Lung (tissue), 17 donors: ENCODE measurements at places on chromosomes 16 and 17.

DNA sequence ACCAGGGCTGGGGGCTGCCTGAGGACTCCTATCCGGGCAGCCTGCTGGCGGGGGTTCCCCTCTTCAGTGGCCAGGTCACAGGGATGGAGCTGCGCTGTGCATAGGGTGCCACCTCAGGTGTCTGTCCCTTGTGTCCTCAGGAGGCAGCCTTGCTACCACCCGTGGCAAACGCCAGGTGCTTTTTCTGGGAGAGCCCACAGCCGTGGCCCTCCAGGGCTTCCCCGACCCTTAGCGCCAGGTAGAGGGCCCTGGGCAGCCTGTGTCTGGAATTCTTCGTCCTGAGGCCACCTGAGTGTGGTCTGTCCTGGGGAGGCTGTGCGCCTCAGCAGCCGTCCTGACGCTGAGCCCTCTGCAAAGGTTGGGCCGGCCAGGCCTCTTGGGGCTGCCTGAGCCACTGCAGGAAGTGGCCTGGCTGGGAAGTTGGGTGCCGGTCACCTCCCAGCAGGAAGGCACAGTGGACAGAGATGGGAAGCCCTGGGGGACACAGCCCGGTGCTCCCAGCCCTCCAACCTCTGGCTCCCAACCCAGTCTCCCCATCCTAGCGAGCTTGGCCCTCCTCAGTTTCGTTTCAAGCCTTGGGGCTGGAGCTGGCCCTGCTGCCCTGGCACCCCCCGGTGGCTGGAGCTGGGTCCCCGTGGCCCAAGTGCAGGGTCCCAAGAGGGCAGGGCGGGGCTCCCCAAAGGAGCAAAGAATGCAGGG, 7.6 kb upstream of the BAIAP3 start:
- no peak for DNase-seq

DNA sequence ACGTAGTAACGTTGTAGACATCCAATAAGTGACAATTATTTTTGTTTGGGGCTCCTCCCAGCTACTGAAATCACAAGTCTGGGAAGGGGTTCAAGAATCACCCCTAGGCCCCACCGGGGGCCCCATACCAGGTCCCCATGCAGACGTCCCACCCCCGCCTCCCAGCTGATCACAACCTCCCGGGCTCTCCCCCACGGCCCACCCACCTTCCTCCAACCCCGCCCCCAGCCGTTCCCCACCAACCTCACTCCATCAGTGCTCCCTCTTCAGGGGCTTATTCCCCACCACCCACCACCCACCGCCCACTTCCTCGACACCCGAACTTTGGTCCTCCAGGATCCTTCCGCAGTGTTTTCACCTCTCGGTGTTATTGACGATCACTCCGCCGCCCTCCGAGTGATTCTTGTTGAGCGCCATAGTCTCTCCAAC, 240 bp downstream of the WBP2 start:
- no peak for DNase-seq

- no peak for DNase-seq
Measured at GRCh38 chr16:86994215-86994614, 323.0 kb downstream of the C16orf95 start.

DNA sequence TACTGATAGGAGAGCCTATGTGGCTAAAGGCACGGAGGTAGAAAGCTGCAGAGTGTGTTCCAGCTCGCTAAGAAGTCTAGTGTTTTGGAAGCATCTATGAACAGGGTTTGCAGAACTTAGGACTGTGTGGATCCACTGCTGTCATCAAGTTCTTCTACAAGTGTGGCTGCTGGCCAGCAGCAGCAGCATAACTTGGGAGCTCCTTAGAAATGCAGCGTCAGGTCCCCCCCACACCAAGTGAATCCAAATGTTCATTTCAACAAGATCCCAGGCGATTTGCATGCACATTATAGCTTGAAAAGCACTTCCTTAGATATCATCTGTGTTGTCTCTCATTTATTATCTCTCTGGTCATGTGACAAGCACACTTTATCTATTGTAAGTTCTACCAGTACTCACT, 131.9 kb upstream of the SHISA6 start:
- DNase-seq: no peak

- DNase-seq: no peak
Measured at GRCh38 chr16:27441276-27441675, 39.3 kb downstream of the IL21R start.

DNA sequence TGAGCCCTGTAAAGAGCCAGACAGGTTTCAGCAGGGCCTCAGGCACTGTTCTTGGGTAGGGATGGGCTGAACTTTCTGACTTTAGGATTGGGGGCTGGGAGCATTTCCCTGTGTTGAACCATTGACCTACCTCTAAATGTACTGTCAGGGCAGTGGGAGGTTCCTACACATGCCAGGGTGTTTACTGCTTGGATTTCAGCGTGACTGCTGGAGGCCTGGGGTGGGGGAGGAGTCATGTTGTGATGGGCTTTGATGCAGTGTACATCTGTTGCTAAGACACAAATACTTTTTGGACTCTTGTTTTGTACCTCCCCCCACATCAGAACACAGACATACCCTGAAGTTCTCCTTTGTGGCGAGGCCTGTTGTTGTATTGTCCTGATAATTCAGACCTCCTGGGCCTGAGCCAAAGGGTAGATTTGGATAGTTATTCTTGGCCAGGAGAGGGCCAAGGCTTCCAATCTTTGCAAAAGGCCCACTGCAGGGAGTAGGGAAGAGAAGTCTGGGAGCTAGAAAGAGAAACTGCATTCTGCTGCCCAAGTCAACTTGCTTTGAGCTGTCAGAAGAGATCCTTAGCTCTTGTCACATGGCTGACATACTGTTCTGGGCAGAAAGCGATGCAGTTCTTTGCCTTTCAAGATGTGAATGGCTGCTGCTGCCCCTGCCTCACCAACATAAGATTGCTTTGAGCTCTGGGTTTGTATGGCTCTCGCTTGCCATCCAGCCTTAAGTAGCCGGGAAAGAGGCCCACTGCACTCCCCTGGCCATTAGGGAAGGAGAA, 3.7 kb downstream of the NFE2L1 start:
- peak; percentile 92 for DNase-seq

GRCh38 chr16:57985204-57986181, 14.6 kb upstream of the CNGB1 start:
- peak; percentile 20 for DNase-seq

DNA sequence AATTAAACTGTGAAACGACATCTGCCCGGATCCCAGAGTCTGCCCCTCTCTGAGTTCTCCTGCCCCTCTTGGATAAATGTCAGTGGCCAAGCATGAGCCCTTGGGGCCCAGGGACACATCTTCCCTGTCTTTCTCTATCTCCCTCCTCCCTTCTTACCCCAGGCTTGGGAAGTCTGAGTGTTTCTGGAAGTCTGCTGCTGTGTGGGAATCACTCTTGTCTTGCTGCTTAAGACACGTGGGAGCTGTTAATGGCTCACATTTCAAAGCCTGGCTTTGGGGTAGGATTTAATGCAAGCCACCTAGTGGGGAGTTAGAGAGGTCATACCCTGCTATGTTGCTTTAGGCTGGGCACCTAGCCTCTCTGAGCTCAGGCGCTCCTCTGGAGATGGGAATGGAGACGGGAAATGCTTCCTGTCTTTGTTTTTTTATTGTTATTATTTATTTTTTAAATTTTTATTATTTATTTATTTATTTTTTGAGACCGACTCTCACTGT, 218.5 kb upstream of the CIBAR2 start:
- DNase-seq: peak; percentile 59

DNA sequence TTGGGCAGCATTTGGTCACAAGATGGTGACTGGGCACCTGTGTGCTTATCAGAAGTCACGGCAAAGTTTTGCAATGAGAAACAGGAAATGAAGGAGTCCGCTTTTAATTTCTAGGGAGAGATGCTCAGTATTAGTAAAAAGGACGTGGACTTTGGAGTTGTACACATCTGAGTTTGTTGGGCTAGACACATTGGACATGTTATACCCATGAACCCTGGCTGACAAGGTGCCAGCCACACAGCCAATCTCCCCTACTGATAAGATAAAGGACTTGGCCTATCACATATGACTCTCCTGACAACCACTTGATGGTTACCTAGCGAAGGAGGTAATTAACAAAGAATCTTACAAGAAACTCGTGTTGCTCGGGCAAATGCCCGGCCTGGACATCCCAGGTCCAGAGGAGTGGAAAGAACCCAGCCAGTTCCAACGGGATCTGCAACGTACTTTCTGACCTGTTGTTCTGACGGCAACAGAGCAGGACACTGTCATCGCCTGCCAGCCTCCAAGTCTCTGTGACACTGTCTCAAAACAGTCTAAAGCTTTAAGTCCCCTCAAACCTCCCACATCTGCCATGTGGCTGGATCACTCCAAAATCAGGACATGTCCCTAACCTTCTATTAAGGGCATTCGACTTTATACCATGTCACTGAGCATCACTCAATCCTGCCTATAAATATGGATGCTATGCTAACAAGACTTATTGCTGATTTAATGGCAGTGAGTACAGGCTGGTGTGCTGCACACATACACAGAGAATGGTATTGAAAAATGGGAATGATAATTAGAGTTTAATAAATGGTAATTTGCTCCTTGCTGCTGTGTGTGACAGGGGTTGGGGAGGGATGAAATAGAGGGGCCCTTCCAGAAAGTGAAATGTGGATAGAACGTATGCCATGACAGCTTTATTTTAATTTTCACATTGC, 47.6 kb upstream of the LYRM9 start:
- DNase-seq: no peak

GRCh38 chr17:43020789-43021740, 1.1 kb downstream of the VAT1 start:
- peak; percentile 48 for DNase-seq

DNA sequence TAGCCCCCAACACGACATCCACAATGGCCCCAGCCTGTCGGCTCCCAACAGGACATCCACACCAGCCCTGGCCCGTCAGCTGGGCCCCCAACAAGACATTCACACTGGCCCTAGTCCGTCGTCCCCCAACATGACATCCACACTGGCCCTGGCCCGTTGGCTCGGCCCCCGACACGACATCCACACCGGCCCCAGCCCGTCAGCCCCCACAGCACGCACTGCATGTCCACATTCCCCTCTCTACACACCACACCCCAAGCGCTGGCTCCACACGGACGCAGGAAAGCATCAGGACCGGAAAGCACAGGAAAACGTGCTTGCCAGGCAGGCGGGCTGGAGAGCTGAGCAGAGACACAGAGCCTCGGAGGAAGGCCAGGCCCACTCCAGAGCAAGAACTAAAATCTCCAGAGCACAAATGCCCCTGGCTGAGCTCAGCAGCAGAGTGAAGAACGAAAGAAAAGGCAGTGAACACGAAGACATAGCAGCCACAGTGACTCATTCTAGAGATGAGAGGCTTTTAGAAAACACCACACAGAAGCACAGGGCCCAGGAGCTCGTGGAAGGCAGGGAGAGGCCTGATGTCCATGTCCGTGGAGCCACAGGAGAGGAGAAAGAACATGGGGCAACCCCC, 50.6 kb downstream of the LMF1 start:
- DNase-seq: peak; percentile 60

DNA sequence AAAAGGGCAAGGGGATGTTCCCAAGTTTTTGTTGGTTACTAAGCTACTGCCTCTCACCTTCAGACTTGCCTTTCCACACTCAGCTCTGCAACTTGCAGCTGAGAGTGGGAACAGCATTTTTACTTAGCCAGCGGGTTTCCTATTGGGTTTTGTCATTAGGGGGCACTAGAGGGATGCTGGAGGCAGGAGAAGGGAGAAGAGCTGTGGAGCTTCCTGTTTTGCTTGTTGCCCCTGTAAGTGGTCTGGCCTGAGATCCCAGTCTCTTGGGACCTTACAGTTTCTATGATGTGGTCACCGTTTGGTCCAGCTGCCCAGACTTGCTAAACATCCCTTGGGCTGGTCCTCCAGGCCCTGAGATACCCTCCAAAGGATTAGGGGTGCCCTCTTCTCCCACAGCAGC, 209.6 kb upstream of the NLRP1 start:
- no peak for DNase-seq

DNA sequence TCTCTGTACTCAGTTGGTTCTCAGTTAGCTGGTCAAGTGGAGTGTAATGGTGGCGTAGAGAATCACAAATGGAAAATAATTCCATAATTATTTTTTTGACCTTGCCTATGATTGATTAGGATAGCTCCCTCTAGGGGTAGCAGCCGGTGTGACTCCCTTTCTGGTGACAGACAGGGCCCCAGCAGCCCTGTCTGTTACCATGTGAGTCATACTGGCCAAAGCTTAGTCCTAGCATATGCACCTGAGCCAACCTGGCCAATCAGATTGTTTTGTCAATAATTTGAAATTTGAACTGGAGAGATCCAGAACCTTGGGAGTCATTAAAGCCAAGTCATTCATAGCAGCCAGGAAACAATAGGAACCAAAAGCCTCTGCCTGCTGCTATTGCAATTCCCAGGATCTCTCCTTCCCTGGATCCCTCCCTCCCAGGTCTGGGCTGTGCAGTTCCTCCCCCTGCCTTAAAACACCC, 5.6 kb downstream of the PNPO start:
- DNase-seq: peak; percentile 40

DNA sequence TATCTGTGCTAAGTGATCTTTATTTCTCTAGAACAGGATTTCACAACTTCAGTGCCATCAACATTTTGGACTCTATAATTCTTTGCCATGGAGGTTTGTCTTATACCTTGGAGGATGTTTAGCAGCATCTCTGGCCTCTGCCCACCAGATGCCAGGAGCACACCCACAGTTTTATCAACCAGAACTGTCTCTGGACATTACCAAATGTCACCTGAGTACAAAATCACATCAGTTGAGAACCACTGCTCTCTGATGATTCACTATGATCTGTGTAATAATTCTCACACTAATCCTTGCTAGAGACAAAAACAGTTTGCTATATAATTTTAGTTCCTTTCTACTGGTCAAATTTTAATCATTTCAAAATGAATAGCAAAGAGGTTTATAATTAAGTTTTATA, 102.8 kb upstream of the AMZ2 start:
- DNase-seq: no peak

GRCh38 chr17:4971826-4972225, 4.2 kb upstream of the SPAG7 start:
- DNase-seq: no peak
